ENCODE measurements at places on chromosomes 11 and 22.

DNA sequence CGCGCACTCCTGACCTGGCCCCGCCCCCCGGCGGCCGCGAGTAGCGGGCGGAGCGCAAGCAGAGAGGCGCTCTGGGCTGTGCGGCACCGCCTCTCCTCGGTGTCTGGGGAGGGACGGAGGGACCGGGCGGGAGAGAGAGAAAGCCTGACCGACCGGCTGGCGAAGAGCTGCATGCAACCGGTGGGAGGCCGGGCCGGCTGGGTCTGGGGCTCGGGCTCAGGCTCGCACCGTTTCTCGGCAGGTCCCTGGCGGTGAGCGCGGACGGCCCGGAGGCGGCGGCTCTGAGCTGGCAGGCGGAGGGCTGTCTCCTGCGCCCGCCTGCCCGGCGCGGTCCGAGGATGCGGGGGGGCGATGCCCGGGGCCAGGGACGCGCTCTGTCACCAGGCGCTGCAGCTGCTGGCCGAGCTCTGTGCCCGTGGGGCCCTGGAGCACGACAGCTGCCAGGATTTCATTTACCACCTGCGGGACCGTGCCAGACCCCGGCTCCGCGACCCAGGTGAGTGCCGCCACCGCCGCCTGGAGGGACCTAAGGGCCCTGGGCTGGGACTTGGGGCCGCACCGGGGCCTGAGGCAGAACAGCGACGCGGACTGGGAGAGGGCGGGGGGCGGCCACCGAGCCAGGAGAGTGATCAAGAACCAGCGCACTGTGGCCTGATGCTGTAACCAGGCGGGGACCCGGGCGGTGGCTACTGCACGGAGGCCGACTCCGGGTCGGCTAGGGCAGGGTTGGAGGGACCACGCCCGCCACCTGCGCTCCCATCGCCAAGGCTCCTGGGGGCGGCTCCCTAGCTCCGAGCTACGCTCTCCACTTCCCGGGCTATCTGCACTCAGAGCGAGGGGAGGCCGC lies at the start of gene SYT9:
Gene SYT9 (plus strand): TSS at position 69 of the 847 bp plus-strand sequence. CDS start 283 bp downstream, at position 352.
- DNase-seq, result peak; percentile 19

- peak; percentile 9 for DNase-seq
Observed at GRCh38 chr11:81787584-81788049, 946.0 kb downstream of the FAM181B start.

- no peak for DNase-seq
Observed at GRCh38 chr11:27209562-27210005, 153.4 kb downstream of the CCDC34 start.

DNA sequence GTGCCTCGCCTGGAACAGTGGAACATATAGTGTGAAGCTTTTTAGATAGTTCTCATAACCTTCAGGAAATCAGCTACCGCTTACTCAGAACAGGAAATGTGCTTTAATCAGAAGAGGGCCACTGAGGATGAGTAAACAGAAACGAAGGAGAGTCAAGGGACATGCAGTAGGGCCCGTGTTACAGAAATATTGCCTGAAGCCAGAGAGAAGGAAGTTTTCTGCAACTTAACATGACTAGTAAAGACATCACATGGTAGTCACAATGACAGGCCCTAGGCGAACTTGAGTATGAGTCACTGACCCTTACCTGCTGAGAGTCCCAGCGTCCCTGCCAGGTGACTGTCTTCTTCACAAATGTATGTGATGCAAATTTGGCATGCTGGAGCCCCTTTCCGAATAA lies 39.4 kb downstream of the CARD18 start:
- DNase-seq, result peak; percentile 42

DNA sequence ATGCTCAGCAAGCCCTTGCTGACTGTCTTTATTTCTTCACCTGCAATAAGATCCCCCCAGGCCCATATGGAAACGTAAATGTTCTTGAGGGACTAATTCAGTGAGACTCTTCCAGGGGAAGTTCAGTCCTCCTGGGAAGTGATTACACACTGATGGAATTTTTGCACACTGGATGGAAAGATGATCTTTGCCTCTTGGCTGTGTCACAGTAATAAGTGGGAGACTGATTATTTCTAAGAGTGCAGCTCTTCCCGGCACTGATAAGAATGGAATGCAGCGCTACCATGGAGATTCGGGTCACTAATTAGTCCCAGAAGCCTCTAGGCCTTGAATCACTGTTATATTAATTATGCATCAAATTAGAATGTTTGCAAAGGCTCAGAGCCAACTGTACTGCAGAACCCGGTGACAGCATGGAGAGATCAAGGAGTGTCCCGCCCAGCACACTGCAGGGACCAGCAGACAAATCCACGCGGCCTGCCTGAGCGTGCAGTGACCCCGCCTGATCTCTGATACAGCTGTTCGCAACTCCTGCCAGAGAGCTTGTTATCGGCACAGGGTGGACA lies 178.3 kb downstream of the SNX19 start:
- DNase-seq, result no peak

DNA sequence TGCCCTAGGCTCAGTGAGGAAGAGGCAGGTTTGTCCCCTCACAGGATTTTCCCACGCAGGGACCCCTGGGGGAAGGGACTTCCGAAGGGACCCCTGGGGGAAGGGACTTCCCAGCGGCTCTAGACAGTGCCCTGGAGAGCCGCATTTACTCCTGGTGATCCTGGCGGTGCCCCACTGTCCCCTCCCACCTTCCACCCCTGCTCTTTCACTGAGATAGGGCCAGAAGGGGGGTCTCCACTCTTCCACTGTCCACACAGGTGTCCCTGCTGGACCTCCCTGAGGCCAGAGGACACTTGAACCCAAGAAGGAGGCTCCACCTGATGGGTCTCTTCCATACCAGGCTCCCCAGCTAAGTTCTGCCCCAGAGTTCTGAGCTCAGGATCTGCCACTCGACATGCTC lies 1333.9 kb downstream of the BRD1 start:
- DNase-seq, result no peak

DNA sequence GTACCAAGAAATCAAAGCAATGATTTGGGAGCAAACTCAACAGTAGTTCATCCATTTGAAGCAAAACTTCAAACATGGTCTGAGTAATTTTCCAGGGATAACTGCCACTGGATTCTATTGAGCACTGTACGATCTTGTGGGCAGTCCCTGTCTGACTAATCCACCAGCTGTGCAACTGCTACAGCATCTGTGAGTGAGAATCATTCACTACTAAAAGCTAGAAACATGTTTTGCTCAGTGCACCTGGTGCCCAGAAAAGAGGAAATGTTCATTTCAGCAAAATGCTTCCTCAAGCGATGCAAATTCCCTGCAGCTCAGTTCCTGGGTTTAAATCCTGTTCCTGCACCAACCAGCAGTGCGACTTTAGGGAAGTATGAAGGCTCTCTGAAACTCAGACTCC lies 1077.9 kb downstream of the DLG2 start:
- no peak for DNase-seq

GRCh38 chr11:17386331-17387084 lies 2.0 kb downstream of the KCNJ11 start:
- DNase-seq, result peak; percentile 52

DNA sequence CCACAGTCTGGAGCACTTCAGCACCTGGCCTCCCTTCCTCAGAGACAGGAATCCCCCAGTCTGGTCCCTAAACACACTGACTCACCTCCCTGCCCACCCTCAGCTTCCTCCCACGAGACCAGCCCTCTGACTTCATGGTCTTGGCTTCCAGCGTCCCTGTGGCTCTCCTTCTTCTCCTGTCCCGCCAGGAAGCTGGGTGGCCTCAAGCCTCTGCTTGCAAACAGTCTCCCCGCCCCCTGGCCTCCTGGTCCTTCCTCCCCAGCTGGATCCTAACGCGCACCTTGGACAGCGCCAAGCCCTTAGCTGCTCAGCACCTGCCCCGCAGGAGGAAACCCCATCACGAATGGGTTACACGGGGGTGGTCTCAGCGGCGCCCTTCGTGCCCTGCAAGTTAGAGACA lies 4.5 kb downstream of the NCF4 start:
- DNase-seq, result no peak

DNA sequence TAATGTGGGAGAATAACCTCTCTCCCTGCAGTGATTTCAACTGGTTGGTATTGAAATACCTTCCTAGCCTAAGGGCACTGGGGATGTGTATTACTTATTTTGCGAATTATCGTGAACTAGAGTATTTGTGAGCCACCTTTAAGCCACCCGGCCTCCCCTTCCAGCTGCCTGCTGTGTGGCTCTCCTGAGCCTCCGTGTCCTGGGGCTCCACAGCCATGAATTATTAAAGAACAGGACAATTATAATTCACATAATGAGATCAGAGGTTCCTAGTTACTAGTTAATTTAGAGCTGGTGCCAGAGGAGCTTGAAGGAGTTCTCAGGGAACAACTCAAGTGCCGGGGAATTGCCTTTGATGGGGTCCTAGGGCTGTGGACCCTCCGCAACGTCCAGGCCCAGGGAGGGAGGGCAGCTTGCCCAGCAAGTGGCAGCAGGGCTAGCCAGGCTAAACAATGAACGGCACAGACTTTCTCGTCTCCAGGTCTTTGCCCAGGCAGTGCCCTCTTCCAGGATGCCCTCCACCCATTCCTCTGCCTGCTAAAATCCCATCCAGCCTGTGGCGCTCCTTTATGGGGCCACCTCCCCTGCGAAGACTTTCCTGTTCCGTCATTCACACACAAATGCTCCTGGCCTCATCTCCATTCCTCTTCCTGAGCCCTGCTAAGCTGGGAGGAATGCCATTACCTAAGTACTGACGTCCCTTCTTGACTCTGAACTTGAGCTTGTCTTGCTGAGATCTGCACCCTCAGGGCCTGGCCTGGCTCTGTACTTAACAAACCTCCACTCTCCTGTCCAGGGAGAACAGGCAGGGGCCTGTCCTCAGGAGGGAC lies 91.5 kb downstream of the RTL6 start:
- DNase-seq, result no peak

- DNase-seq, result no peak
Observed at GRCh38 chr11:94310191-94310875, 6.0 kb downstream of the IZUMO1R start.
